CD4-positive, alpha-beta T cell treated with Interleukin-17A for 4 hours (primary cell): ENCODE measurements at places on chromosomes 1 and 21.
A peak's percentile ranks its signal among the peaks of the same experiment; 100 is the strongest.

GRCh38 chr1:90952906-90953305 is 68.9 kb downstream of the ZNF644 start:
- DNase-seq: no peak

- DNase-seq: no peak
Measured at GRCh38 chr1:24874056-24874455, 56.0 kb downstream of the RUNX3 start.

GRCh38 chr21:31161157-31161556 is 122.9 kb upstream of the KRTAP19-8 start:
- DNase-seq: peak; percentile 47

GRCh38 chr1:12690156-12690555 is 25.8 kb upstream of the AADACL3 start:
- no peak for DNase-seq

DNA sequence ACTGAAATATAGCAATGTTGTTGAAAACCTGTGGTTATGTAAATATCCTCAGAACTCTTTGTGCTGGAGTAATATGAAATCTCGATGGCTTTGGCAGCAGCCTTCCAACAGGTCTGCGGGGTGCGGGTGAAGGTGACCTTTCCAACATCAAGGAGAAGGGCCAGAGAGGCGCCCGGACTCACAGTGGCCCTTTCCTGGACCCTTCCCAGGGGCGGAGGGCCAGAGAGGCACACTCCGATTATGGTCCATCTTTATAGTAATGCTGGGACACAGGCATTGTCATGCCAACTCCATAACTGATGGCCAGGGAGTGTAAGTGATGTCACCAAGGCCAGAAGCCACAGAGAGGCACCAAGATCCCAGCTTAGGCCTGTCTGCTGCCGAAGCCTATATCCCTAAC is 18.1 kb downstream of the SLC37A1 start:
- no peak for DNase-seq

- DNase-seq: peak; percentile 46
Measured at GRCh38 chr1:55375617-55376258, 160.6 kb upstream of the USP24 start.

- no peak for DNase-seq
Measured at GRCh38 chr1:116740746-116741145, 13.5 kb upstream of the CD2 start.

DNA sequence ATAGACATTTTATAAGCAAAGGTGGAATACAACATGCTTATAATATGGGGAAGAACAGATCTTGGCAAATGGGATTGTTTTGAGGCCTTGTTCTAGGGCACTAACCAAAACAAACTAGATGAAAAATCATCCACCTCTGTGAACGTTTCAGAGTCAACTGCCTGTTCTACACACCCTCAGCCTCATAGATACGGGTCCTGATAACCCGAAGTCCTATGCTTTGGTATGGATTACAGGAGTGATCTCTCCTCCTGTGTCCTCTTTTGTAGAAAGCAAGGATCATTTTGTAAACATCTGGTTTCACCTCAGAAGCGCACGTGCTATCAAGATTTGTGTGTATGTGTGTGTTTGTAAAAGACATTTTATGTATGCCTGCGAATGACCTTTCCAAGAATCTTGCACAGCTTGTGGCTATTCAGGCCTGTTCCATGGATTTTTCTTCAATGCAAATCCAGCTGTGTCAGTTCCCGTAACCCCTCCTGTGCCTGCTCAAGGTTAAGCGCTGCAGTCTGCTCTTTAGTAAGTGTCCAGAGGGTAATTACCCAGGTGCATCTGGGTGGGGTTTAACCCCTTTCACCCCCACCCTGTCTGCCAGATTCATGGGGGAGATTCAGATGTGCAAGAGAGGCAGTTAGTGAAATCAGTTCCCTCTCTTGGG is 132.4 kb downstream of the ROR1 start:
- no peak for DNase-seq

GRCh38 chr1:41365772-41366454 is 4.7 kb downstream of the FOXO6 start:
- DNase-seq: peak; percentile 14

GRCh38 chr1:27357281-27358037 is 9.3 kb downstream of the MAP3K6 start:
- peak; percentile 86 for DNase-seq

- no peak for DNase-seq
Measured at GRCh38 chr1:156246781-156247459, 936 bp downstream of the PAQR6 start.

DNA sequence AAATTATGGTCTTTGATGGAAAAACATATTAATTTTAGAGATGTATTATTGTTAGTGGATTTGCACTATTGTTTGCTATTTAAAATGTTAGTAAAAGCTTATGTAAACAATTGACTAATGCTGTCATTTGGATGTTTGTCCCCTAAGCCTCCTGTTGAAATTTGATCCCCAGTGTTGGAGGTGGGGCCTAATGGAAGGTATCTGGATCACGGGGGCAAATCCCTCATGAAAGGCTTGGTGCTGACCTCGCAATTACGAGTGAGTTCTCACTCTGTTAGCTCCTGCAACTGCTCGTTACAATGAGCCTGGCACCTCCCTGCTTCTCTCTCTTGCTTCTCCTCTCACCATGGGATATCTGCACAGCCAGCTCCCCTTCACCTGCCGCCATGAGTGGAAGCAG is 14.3 kb downstream of the TMEM35B start:
- DNase-seq: no peak

DNA sequence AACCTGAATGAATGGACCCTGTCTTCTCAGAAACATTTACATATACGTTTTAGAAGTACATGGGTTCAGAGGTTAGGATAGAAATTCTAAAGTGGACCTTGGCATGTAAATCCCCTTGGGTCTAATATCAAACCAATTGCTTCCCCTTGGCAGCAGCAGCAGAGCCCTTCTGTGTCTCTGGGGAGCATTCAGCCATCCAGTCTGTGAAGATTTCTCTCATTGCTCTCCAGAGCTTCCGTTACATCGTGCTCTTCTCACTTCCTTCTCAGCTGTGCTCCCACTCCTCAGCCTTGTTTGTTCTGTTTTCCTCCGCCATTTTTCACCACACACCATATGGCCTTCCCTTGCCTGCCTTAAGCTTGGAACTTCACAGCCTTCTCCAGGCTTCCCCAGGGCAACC is 61.5 kb upstream of the ATP1B1 start:
- DNase-seq: no peak

DNA sequence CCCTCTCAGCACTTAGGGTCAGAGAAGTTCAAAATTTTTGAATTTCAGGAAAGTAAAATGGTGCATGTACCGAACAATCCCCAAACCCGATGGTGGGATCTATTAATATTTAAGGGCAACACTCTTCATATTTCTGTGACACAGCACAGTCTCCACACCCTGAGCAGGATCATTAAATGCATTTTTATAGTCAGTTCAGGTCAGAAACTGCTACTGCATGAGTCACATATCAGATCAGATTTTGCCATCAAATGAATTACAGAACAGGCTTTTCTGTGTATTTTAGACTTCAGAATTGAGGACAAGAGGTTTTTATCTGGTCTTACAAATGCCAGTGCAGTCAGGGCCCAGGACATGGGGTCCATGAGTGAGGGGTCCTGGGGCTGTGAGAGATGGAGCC is 79.2 kb downstream of the RIPK4 start:
- no peak for DNase-seq
